NCI-H2081 (cell line): ENCODE measurements at places on chromosomes 5 and 9.

DNA sequence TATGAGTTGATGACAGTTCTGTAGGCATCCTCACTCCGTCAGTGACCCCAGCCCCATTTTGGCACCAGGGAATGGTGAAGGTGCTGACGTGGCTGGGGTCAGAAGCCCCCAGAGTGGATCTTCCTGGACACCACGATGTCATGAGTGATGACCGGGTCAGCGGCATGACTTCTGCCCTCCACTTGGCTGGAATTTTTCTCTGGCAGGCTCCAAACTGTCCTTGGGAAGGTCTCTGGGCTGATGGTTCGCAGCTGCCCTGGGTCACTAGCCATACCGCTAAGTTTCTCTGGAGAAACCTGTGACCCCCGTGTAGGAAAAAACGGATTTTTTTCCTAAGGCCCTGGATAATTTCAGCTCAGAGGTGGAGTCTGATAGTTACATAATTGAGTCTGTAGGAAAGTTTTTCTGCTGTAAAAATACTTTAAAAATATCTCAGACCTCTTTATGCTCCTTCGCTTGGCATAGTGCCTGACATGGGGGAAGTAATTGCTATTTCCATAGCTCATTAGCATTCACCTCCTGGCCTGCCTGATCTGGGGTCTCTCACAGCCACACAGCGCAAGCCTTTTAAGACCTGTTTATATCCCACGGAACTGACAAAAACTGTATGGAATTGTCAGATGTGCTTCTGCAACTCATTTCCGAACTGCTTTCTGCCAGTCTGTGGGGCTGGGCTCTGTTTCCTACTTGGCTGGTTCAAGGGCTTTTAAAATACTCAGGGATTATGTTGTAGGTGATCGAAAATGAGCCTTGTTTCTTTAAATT is 69.2 kb downstream of the ANGPTL2 start:
- no peak for DNase-seq

- DNase-seq: no peak
These were observed 571.1 kb downstream of the MAT2B start for GRCh38 chr5:164076556-164076955.

DNA sequence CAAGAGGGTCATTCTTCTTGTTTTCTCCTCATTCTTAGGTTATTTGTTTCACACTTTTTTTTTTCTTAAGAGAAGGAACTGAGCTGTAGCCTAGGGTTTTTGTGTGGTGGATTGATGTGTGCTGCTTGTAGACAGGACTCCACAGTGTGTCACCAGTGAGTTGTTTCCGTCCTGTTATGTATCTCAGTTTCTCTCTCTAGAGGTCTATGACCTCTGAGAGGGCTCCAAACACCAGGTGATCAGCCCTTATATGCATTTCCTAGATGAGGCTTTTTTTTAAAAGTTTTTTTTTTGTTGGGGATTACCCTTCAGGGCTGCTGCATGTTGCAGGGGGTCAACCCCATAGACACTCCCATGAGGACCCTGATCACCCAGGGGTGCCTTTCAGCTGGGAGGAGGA is 124.2 kb upstream of the MAST4 start:
- no peak for DNase-seq

DNA sequence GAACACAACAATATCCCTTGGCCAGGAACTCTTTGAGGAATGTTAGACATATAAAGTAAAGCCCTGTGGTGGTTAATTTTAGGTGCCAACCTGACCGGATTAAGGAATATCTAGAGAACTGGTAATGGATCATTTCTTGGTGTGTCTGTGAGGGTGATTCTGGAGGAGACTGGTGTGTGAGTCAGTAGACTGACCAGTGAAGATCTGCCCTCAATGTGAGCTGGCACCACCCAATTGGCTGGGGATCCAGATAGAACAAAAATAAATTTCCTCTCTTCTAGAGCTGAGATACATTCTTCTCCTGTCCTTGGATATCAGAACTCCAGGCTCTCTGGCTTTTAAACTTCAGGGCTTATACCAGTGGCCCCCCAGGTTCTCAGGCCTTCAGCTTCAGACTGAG is 56.2 kb upstream of the TNPO1 start:
- DNase-seq: no peak

DNA sequence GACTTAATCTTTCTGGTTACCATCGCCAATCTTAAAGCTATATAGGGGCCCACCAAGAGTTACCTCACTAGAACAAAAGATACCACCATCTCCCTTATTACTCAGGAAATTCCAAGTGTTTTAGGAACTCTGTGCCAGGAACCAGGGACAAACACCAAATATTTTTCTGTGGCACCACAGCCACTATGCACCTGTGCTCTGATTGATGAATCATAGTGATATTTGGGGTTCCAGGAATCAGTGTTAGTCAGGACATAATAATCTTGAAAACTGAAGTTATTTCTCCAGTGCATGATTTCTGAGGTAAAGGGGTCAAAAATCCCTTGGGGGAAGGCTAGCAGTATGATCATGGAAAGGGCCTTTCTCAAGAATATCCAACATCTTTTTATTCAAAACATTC is 10.2 kb upstream of the TMED7 start:
- no peak for DNase-seq

DNA sequence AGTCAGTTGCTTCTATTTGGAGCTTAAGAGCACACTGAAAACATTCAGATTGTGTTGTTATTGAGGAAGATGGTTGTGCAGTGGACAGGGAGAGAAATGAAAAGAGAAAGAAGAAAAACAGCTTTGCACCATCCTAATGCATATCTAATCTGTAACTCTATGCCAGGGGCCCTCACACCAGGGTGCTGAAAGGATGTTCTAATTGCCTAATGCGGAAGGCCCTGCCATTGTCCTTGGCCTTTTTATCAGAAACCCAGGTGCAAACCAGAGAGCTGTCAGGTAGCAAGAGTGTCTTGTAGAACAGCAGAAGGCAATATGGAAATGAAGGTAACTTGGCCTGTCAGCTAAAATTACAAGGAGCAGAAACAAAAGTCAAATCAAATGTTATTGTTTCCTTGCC is 384.5 kb upstream of the PIK3R1 start:
- no peak for DNase-seq

GRCh38 chr5:99061299-99061698 is 132.5 kb upstream of the CHD1 start:
- no peak for DNase-seq

GRCh38 chr9:114448706-114449105 is 56.6 kb downstream of the WHRN start:
- no peak for DNase-seq

DNA sequence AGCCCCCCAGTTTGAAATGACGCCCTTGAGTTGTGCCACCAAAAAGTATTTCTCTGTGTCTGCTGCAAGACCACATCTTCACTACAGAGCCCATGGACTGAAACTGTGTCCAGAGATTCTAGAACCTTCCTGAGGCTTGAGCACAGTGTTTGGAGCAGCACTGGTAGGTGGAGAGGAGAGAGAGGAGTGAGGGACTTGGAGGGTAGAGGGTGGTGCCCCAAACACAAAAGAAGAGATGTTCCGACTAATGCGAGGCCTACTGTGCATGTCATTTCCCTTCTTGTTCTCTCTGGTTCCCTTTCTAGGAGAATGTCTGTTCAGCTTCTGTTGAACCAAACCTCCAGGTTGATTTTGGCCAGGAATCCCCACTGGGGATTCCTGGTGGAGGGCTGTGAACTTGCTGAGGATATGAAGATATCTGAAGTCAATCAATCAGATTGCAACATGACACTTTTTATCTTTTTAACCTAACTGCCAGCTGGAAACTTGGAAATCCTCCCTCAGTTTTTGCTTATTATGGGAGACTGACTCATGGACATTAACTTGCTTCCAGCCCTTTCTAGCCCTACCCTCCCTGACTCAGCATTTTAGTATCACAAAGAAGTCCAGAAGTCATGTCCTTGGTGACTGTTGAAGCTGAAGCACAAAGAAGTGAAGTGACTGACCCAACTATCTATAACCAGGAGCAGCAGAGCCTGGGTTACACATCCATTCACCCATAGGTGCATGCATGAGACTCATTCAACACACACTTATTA is 154.5 kb downstream of the NR3C1 start:
- DNase-seq: no peak

- no peak for DNase-seq
These were observed 216.7 kb upstream of the FTMT start for GRCh38 chr5:121634946-121635345.

GRCh38 chr5:105544300-105544699 is 1981.7 kb upstream of the NUDT12 start:
- no peak for DNase-seq

DNA sequence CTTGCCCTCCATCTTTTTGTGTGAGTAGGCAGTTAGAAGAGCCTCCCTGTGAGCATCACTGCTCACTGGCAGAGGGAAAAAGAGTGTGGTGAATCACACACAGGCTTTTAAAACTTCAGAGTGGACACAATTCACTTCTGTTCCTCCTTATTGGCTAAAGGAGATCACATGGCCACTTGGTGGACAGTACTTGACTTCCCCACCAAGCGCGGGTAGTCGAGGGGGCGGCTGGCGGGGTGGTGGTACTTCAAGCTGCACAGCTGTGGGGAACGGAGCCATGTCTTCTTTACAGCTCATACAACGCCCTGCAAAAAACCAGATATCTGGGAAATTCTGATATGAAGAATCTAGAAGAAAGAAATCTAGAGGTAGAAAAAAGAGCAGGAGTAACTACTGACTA is 95.4 kb downstream of the PAM start:
- DNase-seq: no peak

DNA sequence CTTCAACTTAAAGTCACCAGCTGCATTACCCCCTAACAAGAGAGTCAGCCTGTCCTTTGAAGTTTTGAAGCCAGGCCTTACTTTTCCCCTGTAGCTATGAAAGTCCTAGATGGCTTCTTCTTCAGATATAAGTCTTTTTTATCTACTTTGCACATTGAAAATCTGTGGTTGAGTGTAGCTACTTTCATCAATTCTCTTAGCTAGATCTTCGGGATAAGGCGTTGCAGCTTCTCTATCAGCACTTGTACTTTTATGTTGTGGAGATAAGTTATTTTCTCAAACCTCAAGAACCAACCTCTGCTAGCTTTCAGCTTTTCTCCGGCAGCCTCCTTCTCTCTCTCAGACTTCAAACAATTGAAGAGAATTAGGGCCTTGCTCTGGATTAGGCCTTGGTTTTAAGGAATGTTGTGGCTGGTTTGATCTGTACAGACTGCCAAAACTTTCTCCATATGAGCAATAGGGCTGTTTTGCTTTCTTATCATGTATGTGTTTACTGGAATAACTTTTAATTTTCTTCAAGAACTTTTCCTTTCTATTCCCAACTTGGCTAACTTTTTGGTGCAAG is 21.6 kb downstream of the CATSPER3 start:
- DNase-seq: no peak

- no peak for DNase-seq
These were observed 21.9 kb downstream of the NEK6 start for GRCh38 chr9:124279531-124280175.

DNA sequence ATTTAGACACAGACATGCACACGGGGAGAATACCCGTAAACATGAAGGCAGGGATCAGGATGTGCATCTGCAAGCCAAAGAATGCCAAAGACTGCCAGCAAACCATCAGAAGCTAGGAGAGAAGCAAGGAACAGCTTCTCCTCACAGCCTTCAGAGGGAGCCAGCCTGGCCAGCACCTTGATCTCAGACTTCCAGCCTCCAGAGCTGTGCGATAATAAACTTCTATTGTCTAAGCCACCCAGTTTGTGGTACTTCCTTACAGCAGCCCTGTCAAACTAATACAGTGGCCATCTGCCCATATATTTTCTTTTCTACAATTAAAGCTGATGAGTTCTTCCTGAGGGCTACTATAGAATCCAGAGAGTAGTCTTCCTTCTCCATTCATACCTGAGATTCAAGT is 135.0 kb downstream of the SNCAIP start:
- DNase-seq: no peak

DNA sequence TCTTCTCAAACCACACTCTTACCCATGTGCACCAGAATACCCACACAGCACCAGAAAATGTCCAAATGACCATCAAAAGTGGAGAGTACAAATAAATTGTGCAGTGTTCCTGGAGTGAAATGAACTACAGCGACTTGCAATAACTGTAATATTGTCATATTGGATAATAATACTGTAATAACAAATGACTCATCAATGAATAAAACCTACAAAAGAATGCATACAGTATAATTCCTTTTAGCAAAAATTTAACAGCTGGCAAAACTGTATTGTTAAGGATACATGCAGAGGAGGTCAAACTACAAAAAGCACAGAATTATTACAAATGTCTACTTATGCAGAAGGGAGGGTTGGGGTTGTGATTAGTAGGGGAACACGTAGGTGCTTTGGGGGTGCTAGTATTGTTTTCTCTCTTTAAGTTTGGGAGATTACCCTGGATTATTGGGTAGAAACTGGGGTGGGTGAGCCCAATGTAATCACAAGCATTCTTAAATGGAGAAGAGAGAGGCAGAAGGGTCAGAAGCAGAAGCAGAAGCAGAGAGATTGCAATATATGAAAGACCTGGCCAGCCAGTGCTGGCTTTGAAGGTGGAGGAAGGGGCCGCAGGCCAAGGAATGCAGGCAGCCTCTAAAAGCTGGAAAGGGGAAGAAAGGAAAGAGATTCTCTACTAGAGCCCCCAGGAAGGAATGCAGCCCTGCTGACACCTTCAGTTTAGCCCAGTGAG is 21.8 kb downstream of the IRF1 start:
- no peak for DNase-seq

GRCh38 chr5:67095346-67096171 is 101.0 kb downstream of the CD180 start:
- DNase-seq: no peak

DNA sequence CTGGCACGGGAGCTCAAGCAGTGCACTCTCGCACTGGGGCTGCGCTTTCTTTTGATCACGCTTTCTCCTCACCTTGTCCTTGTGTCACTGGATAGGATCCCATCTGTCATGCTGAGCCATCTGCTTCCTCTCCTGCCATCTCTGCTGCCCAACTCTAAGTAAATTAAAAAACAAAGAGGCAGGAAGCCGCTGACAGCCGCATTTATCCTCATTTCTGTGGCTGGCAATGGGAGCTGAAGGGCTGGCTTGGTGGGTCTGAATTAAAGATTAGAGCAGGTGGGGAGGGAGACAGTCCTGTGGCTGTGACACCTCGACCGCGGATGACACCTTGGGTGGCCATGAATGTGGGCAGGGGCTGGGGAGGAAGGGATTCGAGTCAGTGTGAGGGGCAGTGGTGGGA is 159.2 kb upstream of the ALDH1B1 start:
- DNase-seq: peak; percentile 85

GRCh38 chr5:146880966-146881365 is 2.4 kb upstream of the PPP2R2B start:
- no peak for DNase-seq

- no peak for DNase-seq
These were observed 734.1 kb upstream of the WWC1 start for GRCh38 chr5:167557359-167557758.

DNA sequence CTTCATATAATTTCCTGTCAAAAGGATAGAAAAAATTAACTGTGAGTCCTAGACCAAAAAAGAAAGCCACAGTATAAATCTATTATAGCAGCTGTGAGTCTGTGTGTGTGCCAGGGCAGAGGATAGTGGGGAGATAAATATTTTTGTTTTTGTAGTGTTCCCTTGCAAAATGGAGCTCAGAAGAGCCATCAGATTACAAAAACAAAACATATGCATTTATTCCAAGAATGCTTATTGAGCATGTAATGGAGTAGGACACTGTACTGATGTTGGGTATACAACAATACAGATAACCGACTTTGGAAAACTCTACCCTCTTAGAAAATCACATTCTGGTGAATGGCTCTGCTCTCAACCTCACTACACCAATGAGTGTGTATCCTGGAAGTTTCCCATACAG is 111.0 kb downstream of the DMAC1 start:
- no peak for DNase-seq
